ENCODE measurements at places on chromosomes 12 and 14. TPM values are rescaled to one million over a fixed set of nuclear protein-coding genes. Genes with fewer than 3 reads are reported as not detected.

GRCh38 chr12:4164188-4164558 is 109.4 kb upstream of the CCND2 start:
- no peak for DNase-seq
- H3K36me3 ChIP-seq: no peaks in the 10 kb centered on the region
- H3K4me1 ChIP-seq: peaks cover 10% of the 10 kb centered on the region

Gene SERPINA12
- not detected for total RNA-seq

GRCh38 chr14:90345239-90345557 is 13.5 kb upstream of the NRDE2 start:
- H3K4me3 ChIP-seq: no peak overlapping the region
- no peaks in the 10 kb centered on the region for H3K36me3 ChIP-seq
- DNase-seq: no peak
- H3K27ac ChIP-seq: no peak overlapping the region

Gene IAPP
- total RNA-seq: not detected

DNA sequence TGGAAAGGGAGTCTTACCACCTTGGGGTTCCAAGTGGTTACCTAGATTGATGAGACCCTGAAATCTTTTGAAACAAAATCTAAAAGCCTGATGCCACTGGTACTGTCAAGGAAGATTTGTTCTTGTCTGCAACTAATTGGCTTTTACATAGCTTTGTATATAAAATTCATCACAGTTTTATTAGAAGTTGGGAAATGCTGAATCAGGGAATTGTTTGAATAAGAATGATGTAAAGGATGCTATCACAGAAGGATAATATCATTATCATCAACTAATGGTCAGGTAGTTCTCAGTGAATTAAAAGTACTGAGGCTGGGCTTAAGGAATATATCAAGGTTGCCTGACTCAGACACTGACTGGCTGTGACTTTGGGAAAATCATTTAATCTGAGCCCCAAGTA is 248.3 kb upstream of the STXBP6 start:
- no peaks in the 10 kb centered on the region for H3K27me3 ChIP-seq
- H3K4me1 ChIP-seq: no peaks in the 10 kb centered on the region
- no peak overlapping the region for H3K4me3 ChIP-seq
- no peak for DNase-seq
- no peak overlapping the region for H3K27ac ChIP-seq

Gene FKBP3
- 67.6 TPM for total RNA-seq

Gene ACSM4
- not detected for total RNA-seq

- peak overlapping the region; percentile 75 for H3K27ac ChIP-seq
- H3K27me3 ChIP-seq: no peaks in the 10 kb centered on the region
- H3K4me1 ChIP-seq: peaks cover 18% of the 10 kb centered on the region
Measured at GRCh38 chr14:89430391-89431236, 13.6 kb upstream of the FOXN3 start.

Gene GPR65
- 0.84 TPM for total RNA-seq

- H3K36me3 ChIP-seq: no peaks in the 10 kb centered on the region
- DNase-seq: no peak
- peaks cover 5% of the 10 kb centered on the region for H3K4me1 ChIP-seq
- no peak overlapping the region for H3K27ac ChIP-seq
Measured at GRCh38 chr14:89771251-89771650, 183.3 kb downstream of the EFCAB11 start.

GRCh38 chr14:74239848-74240793 is 872 bp downstream of the VSX2 start:
- no peak overlapping the region for H3K27ac ChIP-seq
- peak overlapping the region; percentile 39 for H3K4me3 ChIP-seq
- peaks cover 84% of the 10 kb centered on the region for H3K27me3 ChIP-seq

DNA sequence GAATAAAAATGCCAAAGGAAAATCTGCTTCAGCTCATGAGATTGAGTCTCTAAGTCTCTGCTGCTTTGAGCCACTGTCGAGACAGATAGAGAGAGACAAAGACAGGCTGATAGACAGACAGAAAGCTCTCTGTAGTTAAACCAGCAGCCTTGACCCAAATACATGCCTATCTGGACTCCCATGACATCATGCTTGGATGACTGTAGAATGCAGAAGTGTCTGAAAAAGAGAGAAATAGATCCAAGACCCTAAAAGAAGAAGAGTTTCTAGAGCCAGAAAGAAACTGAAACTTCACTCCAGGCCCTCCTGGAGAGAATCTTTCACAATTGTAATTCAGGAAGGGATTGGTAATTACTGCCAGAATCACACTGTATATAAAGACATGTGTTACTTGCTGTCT is 122.6 kb upstream of the PLXNC1 start:
- H3K4me1 ChIP-seq: no peaks in the 10 kb centered on the region
- H3K27ac ChIP-seq: no peak overlapping the region
- DNase-seq: no peak
- no peaks in the 10 kb centered on the region for H3K27me3 ChIP-seq
- no peaks in the 10 kb centered on the region for H3K36me3 ChIP-seq

- H3K36me3 ChIP-seq: no peaks in the 10 kb centered on the region
- H3K27me3 ChIP-seq: no peaks in the 10 kb centered on the region
- DNase-seq: peak; percentile 36
- peak overlapping the region; percentile 80 for H3K27ac ChIP-seq
- no peak overlapping the region for H3K4me3 ChIP-seq
Measured at GRCh38 chr12:75724928-75725312, 213.5 kb upstream of the KRR1 start.

DNA sequence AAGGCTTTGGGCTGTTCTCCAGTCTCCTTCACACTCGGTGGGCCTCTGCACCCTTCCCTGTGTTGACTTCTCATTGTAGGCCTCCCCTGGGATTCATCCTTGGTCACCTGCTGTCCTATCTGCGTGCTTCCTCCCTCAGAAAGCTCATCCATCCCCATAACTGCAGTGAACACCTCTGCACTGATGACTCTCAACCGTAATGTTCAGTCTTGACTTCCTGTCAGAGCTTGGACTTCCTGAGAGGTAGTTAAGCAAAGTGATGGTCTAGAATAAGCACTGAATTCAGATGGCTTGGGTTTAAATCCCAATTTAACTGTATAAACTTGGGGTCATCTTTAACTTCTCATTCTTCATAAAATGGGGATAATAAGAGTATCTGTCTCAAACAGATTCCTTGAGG is 13.6 kb upstream of the MDM1 start:
- no peaks in the 10 kb centered on the region for H3K27me3 ChIP-seq
- H3K27ac ChIP-seq: no peak overlapping the region
- H3K36me3 ChIP-seq: no peaks in the 10 kb centered on the region
- DNase-seq: no peak
- H3K4me3 ChIP-seq: no peak overlapping the region

GRCh38 chr14:89394972-89395371 is 22.1 kb downstream of the FOXN3 start:
- H3K4me3 ChIP-seq: no peak overlapping the region
- no peaks in the 10 kb centered on the region for H3K36me3 ChIP-seq
- no peak for DNase-seq
- H3K4me1 ChIP-seq: peaks cover 26% of the 10 kb centered on the region
- H3K27me3 ChIP-seq: no peaks in the 10 kb centered on the region
- H3K27ac ChIP-seq: no peak overlapping the region

DNA sequence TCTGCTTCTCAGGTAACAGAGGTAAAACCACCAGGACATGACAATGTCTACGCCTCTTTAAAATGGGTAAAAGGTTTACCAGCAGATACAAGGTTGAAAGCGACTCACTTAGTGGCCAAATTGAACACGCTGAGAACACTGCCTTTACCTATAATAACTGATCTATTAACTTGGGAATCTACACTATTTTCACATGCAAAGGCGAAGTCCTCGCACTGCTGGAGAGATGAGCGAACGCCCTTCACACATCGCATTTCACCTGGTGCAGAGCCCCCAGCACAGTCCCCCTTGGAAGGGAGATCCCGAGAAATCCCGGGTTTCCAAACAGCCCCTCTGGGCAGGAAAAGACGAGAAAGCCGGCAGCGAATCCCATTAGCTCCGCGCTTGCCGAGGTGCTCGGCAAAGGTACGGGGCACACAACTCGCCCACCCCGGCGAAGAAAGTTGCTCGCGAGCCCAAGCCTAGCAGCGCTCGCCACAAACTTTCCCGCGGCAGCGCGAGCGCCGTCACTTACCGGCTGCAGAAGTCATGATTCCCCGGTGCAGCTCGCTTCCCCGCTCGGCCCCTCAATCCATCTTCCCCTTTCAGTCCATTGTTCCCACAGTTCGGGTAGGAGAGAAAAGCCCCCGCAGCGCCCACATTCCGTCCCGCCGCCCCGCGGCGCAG is 423 bp downstream of the FGD6 start:
- H3K36me3 ChIP-seq: no peaks in the 10 kb centered on the region
- H3K27me3 ChIP-seq: no peaks in the 10 kb centered on the region
- H3K4me3 ChIP-seq: peak overlapping the region; percentile 83

GRCh38 chr12:132310181-132311040 is 19.0 kb downstream of the GALNT9 start:
- H3K4me1 ChIP-seq: no peaks in the 10 kb centered on the region
- H3K27me3 ChIP-seq: no peaks in the 10 kb centered on the region
- H3K4me3 ChIP-seq: no peak overlapping the region
- no peaks in the 10 kb centered on the region for H3K36me3 ChIP-seq
- no peak overlapping the region for H3K27ac ChIP-seq

DNA sequence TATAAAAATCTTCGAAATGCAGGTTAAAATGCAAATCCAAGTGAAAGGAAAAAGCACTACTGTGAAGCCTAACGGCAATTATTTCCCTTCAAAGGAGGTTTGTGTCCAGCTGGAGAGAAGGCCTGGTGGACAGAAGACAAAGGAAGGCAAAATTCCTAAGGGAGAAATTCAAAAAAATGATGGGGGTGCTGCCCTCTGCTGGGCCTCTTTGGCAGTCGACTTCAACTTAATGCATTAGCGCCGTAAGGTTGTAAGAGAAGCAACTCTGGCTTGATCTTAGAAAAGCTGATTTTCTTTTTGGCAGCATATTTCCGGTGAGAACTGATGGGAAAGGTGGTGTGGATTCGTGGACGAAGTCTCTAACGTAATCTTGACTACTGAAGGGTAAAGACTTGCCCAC is 34.3 kb upstream of the CHFR start:
- no peak overlapping the region for H3K4me3 ChIP-seq
- H3K36me3 ChIP-seq: peaks cover 4% of the 10 kb centered on the region
- DNase-seq: no peak
- H3K27ac ChIP-seq: no peak overlapping the region
- no peaks in the 10 kb centered on the region for H3K4me1 ChIP-seq
- H3K27me3 ChIP-seq: no peaks in the 10 kb centered on the region

Gene PPFIBP1
- total RNA-seq: 192 TPM

Gene TCL1B
- total RNA-seq: not detected

DNA sequence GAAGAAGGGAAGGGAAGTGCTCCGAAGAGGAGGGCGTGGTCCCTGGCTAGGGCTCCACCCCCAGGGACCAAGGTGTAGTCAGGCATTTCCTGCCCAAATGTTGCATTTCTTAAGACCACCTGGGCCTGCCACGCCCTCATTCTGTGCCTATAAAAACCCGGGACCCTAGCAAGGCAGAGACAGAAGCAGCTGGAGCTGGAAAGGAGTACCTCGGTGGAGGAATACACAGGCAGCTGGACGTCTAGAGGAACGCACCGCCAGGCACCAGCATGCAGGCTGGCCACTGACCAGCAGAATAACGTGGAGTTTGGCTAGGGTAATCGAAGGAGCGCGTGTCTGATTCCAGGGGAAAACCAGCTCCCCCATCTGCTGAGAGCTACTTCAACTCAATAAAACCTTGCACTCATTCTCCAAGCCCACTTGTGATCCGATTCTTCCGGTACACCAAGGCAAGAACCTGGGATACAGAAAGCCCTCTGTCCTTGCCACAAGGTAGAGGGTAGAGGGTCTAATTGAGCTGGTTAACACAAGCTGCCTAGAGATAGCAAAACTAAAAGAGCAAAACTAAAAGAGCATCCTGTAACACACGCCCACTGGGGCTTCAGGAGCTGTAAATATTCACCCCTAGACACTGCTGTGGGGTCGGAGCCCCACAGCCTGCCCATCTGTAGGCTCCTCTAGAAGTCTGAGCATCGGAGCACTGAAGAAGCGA is 21.0 kb downstream of the CFL2 start:
- no peak for DNase-seq
- peak overlapping the region; percentile 42 for H3K4me3 ChIP-seq
- no peaks in the 10 kb centered on the region for H3K27me3 ChIP-seq
- no peaks in the 10 kb centered on the region for H3K36me3 ChIP-seq

Gene TTC6
- total RNA-seq: not detected

Gene DEGS2
- not detected for total RNA-seq

- H3K4me3 ChIP-seq: no peak overlapping the region
- no peaks in the 10 kb centered on the region for H3K4me1 ChIP-seq
- no peak overlapping the region for H3K27ac ChIP-seq
- DNase-seq: no peak
- H3K36me3 ChIP-seq: no peaks in the 10 kb centered on the region
Measured at GRCh38 chr12:42981379-42981778, 391.8 kb upstream of the PRICKLE1 start.

DNA sequence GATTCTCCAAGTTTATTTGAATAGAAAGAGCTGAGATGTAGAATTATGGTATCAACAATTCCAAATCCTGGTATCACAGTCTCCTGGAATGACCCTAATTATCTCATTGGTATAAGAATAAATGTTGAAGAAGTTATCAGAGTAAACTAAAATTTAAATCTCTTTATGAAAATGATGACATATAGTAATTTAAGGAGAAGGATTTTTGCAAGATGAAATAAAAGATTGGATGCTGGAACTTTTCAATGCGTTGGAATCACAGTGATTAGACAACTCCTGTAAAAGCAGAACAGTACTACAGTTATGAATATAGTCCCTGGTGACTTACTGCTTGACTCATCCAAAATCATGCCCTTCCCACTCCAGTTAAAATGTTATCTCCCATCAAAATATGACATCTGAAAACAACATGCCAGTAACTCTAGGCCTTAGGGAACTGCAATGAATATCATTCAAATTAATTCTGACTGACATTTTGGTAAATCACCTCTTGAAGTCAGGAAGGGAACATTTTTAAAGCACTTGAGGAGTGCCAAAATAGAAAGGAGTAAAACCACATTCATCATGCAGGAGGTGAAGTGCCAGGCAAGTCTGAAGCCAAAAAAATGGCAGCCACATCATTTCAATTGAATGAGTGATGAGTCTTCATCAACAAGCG is 197.8 kb upstream of the PRKD1 start:
- H3K4me3 ChIP-seq: no peak overlapping the region
- no peak for DNase-seq
- no peaks in the 10 kb centered on the region for H3K36me3 ChIP-seq
- H3K4me1 ChIP-seq: no peaks in the 10 kb centered on the region
- H3K27ac ChIP-seq: no peak overlapping the region
- H3K27me3 ChIP-seq: no peaks in the 10 kb centered on the region

GRCh38 chr14:99423434-99423833 is 57.2 kb downstream of the SETD3 start:
- no peak for DNase-seq
- H3K36me3 ChIP-seq: no peaks in the 10 kb centered on the region
- no peaks in the 10 kb centered on the region for H3K27me3 ChIP-seq
- H3K27ac ChIP-seq: no peak overlapping the region
- peaks cover 16% of the 10 kb centered on the region for H3K4me1 ChIP-seq

Measured in heart left ventricle (tissue), 16 donors.